Central memory CD8-positive, alpha-beta T cell (primary cell): ENCODE measurements at places on chromosomes 11 and 22.
A peak's percentile ranks its signal among the peaks of the same experiment; 100 is the strongest.

DNA sequence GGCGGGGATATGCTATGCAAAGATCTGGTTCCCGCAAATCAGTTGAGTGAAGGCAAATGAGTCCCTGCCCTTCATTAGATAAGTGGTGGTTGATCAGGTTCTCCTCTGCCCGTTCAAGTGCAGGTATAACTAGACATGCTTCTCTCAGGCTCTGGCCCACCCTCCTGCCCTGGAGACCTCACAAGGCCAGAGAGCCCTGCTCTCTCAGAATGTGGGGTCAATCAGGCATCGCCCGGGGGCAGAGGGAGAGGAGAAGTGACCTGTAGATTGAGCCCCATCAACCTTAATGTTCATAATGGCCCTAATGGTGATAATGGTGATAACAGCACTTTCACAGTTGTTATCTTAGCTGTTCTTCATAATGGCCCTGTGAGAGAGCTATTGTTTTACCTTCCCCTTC, 224.3 kb downstream of the DSCAML1 start:
- DNase-seq: no peak

DNA sequence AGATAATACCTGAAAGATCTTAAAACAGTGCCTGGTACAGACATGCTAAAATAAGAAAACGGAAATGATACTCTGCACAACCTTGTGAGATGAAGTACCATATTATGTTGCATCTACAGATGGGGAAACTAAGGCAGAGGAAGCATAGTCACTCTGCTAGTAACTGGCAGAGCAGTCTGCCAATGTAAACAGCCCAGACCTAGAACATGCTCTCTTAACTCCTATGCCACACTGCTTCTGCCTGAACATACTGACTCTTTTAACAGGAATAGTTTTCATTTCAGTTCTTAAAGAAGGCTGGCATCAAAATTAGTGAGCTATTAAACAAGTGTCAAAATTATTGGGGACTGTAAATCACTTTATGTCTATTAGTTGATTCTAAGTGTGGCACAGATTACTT, 99.9 kb downstream of the CD44 start:
- no peak for DNase-seq

DNA sequence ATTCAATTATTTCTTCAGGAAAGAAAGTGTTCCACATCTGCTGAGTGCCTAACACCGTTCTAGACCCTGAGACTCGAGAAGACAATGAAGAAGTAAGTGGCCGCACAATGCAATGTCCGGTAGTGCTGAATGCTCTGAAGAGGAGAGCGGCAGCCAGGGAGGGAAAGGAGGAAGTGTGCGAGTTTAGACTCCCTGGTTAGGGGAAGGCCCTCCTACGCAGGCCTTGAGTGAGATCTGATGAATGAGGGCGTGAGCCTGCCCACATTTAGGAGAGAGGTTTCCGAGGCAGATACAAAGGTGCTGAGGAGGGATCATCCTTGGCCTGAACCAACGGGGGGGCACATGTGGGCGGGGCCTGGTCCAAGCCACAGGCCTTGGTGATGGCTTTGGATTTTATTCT, 558.6 kb downstream of the NTM start:
- no peak for DNase-seq

GRCh38 chr11:65589444-65590239, 6.0 kb downstream of the KCNK7 start:
- DNase-seq: no peak

DNA sequence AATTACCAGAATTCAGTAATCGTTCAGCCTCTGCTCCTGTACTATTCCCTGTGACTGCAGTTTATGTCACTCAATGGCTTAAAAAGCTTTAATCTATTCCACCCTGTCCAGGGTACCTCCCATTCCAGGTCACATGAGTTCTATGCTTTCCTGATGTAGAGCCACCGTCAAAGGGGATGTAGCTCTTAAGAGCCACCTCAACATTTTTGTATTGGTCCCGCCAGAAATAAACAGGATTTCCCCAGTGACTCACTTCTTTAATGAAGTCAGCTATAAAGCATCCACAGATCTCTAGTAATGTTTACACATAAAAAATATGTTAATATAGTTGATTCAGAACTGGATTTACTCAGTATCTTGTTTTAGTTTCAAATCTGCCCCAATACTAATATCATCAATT, 1.3 kb upstream of the OR8D1 start:
- no peak for DNase-seq

GRCh38 chr22:25447067-25447685, 117.3 kb upstream of the GRK3 start:
- no peak for DNase-seq

DNA sequence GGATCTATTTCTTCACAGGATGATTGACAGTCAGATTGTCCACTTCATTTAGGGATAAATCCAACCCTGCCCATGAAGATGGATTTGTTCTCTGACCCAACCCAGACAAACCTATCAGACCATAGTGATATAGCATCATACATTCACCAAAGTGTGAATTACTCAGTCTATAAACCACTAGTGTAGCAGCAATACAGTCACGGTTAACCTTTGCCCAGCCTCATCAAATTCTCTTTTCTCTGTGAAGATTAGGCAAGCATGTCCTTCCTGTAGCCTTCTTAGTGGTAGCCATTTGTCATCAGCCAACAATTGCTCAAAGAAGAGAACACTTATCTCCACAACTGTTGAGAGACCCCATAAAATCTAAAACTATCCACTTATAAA, 14.4 kb upstream of the BIRC2 start:
- DNase-seq: no peak

DNA sequence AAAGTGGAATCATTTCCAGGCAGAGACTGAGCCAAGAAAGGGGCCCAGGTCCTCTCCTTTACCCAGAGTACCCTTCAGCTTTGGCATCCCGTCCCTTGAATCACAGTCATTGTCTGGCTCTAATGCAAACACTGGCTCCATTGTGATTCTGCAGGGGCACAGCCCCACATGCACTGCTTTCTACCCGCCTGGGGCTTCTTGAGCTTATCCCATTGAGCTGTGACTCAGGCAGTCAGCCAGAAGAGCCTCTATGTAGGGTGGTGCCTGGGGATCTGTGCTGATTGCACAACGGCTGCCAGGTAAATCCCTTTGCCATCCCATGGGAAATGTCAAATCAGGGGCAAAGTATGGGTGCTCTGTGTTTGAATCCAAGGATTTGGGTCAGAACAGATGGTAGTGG, 88.9 kb downstream of the RASSF10 start:
- DNase-seq: no peak

DNA sequence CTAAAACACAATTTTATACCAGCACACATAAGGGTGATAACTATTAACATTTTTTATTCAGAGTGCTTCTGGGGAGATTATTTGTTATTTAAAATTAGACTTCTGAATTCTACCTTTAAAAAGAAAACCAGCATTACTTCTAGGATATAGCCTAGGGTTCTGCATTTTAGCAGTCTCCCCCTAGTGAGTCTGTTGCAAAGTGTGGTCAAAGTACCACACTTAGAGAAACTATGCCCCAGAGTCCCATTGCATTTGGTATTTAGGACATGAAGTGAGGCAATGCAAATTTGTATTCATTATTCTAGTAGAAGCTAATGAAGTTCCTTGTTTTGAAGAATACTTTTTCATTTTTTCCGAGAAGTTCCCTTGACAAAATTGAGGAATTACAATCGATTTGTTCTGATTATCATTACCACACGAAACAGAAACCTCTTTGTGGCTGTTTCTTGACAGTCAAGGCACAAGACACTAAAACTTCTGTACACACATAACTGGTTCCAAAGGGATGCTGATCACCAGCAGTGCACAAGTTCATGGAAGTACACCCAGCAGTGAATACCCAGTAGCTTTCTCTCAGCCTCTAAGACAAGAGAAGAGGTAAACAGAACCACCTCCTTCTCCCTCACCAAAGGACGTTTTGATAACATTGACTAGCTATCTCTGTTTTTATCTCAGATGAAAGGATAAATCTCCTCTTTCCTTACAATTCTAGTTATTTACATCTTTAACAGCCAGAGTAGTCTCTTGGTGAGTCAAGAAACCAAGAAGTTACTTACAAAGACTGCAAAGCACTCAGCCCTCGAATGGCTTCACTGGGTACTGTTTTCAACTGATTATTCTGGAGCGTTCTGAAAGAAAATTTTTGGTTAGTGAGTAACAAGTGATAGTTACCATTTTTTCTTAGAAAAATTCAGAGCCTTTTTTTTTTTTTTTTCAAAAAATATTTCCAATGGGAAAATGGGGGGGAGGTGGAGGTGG, 27.6 kb upstream of the CCDC34 start:
- no peak for DNase-seq

DNA sequence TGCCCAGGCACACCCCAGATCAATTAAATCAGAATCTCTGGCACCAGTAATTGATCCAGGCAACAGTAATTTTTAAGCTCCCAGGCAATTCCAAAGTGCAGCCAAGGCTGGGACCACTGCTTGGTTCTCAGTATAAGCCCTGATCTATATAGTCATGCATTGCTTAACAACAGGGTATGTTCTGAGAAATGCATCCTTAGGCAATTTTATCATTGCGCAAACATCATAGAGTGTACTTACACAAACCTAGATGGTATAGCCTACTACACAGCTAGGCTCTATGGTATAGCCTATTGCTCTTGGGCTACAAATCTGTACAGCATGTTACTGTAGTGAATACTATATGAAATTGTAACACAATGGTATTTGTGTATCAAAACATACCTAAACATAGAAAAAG, 651 bp upstream of the C11orf42 start:
- DNase-seq: no peak

GRCh38 chr11:34145847-34146381, 40.5 kb downstream of the NAT10 start:
- no peak for DNase-seq

GRCh38 chr11:3231851-3232744, at the start of gene MRGPRE:
Gene MRGPRE (minus strand): TSS chr11:3232417. CDS start chr11:3228799, 3,618 bp downstream.
- DNase-seq: no peak

DNA sequence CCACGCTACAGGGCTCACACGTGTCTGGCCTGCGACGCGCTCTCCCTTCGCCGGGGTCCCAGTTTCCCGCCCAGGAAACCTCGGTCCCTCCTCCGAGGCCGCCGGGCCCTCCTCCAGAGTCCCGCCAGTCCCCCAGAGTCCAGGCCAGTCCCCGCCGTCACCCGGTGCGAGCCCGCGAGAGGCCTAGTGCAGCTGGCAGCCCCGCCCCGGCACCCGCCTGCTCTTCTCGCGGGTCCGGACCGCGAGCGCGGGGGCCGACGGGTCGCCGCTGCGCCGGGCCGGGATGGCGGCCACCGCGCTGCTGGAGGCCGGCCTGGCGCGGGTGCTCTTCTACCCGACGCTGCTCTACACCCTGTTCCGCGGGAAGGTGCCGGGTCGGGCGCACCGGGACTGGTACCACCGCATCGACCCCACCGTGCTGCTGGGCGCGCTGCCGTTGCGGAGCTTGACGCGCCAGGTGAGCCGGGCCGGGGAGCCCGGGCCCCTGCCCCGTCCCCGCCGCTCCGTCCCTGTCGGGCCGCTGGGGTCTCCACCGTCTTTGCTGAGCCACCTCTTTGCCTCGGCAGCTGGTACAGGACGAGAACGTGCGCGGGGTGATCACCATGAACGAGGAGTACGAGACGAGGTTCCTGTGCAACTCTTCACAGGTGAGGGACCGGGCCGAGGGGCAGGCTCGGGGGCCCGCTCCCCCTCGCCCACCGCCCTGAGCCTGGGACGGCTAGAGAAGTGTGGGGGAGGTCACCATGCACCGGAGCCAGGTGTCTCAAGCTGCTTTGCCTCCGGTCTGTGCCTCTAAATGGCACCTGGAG, at the start of gene PTPMT1:
PTPMT1 (plus strand) TSS at position 260 of the 809 bp plus-strand sequence; CDS start at position 284, 24 bp downstream.
- DNase-seq: peak; percentile 41

GRCh38 chr11:60240662-60241061, 2.3 kb downstream of the MS4A4E start:
- DNase-seq: no peak

GRCh38 chr22:23014250-23014649, 56.1 kb upstream of the GNAZ start:
- no peak for DNase-seq

- DNase-seq: no peak
Observed at GRCh38 chr11:6273188-6273587, 13.6 kb downstream of the CCKBR start.

- no peak for DNase-seq
Observed at GRCh38 chr22:46415776-46416519, 80.4 kb downstream of the TRMU start.

DNA sequence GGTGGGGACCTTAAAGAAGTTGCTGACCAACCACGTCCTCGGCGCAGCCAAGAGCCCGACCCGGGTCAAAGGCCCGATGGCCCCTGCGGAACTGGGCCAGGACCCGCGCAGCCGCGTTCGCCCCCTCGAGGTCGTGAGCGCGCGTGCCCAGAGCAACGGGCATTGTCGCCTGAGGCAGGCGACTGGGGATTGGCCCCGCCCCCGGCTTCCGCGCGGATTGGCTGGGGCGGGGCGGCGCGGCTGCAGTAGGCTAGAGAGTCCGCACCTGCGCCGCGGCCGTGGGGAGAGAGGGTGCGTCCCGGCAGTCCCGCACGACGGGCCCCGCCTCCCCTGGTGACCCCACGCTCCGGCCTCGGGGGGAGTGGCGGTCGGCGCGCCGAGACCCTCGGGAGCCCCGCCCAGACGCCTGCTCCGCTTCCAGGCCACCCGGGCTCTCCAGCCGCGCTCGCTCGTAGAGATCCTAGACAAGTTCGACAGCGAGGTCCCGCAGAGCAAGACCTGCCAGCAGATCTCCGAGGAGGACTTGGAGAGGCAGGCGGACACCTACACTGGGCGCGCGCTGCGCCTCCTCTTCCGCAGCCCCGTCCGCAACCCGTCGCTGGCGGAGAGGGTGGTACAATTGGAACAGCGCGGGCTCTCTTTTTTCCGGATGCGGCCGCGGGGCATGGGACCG, 8.3 kb upstream of the PPIL2 start:
- peak; percentile 35 for DNase-seq

GRCh38 chr11:69963533-69964246, 114.4 kb upstream of the ANO1 start:
- no peak for DNase-seq

DNA sequence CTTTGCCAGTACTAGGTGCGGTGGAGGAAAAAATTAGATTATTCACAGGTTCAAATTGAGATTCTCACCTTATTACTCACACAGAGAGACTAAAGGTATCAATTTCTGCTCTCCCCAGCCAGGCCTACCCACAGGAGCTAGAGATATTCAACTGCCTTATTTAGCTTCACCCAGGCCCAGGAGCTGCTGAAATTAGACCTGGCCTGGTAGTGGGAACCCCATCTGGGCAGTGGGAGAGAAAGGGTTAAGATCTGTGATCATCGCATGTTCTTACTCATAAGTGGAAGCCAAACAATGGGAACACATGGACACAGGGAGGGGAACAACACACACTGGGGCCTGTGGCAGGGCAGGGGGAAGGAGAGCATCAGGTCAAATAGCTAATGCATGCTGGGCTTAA, 20.9 kb upstream of the MICAL2 start:
- DNase-seq: no peak

DNA sequence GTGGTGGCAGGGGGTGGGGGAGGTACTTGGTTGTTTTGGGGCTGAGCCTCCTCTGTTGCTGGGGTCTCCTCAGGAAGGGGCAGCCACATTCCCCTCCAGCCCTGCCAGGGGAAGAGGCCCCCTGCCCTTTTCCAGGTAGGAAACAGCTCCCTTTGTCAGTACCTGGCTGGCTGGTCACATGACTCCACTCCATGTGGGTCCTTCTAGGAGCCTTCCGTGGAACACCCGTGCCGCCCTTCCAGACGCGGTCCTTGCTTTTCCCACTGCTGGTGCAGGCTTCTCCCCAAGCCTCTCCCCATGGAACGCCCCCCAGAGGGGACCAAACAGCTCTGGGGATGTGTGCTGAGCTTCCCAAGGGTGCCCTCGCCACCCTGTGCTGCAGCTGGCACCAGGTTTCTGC, 19.9 kb downstream of the IFT27 start:
- no peak for DNase-seq

- DNase-seq: no peak
Observed at GRCh38 chr11:20160425-20161229, at the start of gene DBX1. Gene DBX1 (minus strand): TSS chr11:20160475. CDS start chr11:20160324, 151 bp downstream.

GRCh38 chr22:19455585-19456370, 8.3 kb upstream of the C22orf39 start:
- no peak for DNase-seq
